NCI-H1694 (cell line): ENCODE measurements at places on chromosomes 3 and 15.
A peak's percentile ranks its signal among the peaks of the same experiment; 100 is the strongest.

DNA sequence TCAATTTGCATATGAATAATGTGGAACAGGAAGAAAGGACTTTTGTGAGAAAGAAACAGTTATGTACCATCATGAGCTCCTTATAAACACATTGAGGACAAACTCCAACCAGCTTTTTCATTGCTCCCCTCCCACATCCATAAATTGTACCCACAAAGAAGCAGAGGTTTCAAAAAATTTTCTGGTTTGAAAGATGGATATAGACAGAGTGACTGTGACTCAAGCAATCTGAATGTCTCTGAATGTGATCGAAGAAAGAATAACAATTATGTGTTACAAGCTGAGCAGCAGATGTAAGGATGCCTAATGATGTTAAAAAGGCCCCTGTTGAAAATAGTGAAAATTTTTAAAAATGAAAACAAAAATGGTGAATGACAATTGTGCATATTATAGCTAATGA is 127.4 kb downstream of the TFG start:
- DNase-seq: no peak

- DNase-seq: no peak
These were observed 29.8 kb downstream of the GNB4 start for GRCh38 chr3:179421500-179421899.

DNA sequence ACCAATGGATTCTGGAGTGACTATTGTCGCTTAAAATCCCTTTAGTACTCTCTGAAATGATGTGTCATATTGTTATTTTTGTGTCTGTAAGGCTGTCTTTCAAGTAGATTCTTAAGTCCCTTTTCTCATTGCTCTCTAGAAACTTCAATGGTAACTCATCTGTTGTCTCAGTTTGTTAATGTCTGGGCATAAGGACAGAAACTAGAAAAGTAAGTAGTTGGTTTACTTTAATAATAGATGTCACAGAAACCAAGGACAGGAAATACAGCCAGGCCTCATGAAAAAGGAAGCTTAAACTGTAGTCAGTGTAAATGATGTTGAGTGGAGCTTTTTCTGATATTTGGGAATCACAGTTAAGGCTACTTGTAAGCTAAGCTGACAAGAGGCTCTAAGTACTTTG is 730.2 kb upstream of the DPPA4 start:
- no peak for DNase-seq

DNA sequence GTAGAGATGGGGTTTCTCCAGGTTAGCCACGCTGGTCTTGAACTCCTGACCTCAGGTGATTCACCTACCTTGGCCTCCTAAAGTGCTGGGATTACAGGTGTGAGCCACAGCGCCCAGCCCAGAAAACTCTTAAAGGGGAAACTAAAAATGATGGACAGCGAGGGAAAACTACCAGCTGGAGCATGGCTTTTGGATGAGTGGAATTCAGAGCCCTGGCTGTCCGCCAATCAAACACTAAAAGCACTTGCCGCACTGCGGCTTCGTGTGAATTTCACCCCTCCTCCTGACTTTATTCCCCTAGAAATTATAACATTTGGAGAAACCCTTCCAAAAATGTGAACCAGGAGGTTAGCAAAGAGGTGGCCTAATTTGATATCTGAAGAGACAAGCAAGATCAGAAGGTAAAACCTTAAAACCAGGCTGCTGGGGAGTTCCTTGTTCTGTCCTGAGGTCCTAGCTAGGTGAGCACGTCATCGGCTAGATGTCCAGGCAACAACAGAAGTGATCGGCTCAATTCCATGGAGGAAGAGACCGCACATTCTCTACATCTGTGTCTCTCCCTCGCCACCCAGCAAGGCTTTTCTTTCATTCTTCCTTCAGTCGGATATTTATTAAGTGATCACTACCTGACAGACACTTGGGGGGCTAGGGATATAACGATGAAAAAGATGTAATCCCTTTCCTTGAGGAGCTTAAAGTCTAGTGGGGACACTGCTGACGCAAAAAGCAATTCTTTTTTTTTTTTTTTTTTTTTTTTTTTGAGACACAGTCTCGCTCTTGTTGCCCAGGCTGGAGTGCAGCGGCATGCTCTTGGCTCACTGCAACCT is 1.7 kb downstream of the TM4SF19 start:
- peak; percentile 43 for DNase-seq

GRCh38 chr3:30600572-30600971 is 5.8 kb upstream of the TGFBR2 start:
- DNase-seq: no peak

DNA sequence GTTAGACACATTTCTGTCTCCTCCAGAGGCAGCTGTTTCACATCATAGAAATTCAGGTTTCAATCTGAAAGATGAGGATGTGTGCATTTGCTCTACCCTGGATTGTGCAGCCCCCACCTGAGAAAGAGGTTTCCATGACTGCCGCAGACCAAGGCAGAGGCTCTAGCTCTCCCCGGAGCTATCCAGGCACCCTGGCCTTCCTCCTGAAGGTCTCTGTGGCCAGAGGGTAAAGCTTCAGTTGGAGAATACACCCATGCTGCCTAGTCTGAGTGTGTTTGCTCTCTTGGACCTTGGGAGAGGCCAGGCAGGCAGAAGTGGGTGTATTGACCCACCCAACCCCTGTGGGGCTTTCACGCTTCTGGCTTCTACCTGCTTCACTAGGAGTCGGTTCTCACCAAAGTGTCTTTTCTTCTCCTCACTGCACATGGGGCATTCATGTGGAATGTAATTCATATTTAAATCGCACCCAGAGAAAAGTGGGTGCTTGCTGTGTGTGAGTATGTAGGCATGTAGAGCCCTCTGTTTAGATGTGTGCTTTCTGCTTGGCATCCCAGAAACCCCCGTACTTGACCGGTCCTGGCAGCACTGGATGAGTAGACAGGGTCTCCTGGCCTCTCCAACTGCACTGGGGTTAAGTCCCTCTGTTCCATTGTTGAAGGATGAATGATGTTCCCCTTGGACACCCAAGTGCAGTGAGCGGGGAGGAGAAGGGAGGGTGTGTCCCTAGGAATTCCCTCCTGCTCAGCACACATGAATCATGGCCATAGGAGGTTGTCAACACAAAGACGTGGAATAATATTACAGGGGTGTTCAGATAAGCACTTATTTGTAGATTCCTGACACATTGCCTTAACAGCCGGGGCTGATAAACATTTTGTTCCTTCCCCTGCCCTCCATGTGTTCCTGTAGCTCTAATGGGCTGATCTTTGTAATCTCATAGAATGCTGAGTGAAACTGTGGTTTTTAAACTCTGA is 20.3 kb upstream of the RAB6B start:
- no peak for DNase-seq

DNA sequence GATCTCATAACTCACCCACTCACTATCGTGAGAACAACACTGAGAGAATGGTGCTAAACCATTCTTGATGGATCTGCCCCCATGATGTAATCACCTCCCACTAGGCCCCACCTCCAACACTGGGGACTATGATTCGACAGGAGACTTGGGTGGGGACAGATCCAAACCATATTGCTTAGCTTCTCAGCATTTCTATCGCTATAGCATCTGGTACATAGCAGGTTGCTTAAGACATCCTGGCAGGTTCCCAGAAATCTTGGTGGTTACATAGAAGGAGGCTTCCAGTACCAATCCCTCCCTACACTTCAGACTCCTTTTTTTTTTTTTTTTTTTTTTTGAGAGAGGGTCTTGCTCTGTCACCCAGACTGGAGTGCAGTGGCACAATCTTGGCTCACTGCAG is 487.8 kb downstream of the EDEM1 start:
- no peak for DNase-seq

- DNase-seq: no peak
These were observed 36.4 kb downstream of the UBP1 start for GRCh38 chr3:33403756-33404155.

DNA sequence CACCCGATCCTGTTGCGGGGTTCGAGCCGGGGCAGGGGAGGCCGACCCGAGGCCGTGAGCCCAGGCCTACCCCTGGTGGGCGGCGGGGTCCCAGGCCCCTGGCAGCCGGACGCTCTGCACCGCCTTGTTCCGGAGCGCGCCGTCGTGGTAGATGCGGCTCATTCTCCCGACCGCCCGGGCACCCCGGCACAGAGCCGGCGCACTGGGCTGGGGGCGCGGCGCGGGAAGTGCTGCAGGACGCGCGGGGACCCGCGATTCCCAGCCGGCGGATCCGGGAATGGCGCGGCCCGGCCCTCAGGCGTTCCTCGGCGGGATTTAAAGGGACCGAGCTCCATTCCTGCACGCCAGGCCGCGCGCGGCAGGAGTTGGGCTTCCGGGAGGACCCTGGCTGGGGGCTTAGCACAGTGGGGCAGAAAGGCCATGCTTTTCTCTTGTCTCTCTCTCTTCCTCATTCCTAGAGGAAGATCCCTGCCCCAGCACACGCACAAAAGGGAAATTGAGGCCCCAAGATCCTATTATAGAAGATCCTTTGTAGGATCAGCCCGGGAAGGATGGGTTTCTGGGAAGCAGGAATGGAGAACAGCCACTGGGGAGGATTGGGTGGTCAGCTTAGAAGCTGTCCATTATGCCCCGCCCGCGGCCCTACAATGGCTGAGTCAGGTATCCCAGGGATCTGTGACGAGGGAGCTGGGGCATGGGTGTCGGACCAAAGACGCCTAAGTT is at the start of gene ARPIN:
Gene ARPIN, minus strand, starts transcription at position 279 of the 723 bp plus-strand sequence. Its CDS starts 117 bp downstream, at position 162.
- DNase-seq: no peak

GRCh38 chr3:117193390-117193789 is 483.8 kb downstream of the TUSC7 start:
- DNase-seq: no peak

DNA sequence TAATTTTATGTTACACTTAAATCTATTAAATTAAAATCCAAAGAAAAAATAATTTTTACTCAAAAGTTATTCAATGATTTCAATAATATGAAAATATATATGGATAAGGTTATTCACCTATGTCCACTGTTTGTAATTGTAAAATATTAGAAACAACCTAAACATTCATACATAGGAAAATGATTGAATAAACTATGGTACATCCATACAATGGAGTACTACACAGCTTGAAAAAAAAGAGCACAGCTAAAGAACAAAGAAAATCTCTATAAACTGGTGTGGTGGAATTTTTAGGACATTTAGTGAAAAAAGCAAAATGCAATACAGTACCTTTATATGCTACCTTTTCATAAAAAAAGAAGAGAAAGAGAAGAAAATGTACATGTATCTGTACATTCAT is 52.8 kb downstream of the SHOX2 start:
- no peak for DNase-seq

- DNase-seq: no peak
These were observed 175.8 kb downstream of the FOXB1 start for GRCh38 chr15:60179786-60180391.

DNA sequence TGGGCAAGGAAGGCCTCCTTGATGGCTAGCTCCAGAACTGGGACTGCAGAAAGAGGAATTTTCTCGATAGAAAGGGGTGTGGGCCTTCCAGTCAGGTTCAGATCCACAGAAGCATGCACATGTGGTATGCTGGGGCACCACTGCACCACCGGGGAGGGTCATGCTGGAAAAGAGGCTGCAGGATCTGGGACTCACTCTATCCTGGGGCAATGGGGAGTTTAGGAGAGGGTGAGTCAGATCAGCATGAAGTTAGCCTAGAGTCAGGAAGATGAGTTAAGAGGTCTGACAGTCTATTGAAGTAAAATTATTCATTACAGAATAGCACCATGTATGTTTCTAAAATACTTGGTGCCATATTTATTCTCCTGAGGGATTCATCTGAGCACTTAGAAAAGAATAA is 130.2 kb upstream of the TOPAZ1 start:
- no peak for DNase-seq

- DNase-seq: no peak
These were observed 1.0 kb upstream of the RAB8B start for GRCh38 chr15:63188247-63188925.

DNA sequence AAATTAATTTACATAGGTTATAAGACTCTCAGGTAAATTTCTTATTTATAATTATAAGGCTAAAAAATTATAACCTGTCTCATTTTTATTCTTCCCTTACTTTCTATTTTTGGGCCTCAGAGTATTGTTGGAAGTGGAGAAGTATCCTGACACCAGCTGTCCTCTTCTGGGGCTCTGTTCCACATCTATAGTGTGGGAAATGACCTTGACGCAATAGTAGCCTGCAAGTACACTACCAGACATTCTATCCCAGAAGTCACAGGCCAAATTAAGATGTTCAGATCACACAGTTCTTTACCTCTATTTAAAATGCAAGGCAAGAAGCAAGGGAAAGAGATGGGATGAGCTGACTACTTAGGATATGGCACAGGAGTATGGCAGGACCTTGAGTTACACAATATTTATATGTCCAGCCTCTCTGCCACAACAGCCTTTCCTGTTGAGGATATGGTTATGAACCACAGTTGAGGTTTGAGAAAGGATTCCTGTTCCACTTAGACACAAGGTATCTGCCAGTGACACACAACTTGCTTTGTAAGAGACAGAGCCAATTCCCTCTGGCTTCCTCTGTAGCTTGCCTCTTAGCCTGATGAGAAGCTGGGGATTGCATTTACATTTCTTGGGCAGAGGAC is 158.0 kb upstream of the IL12A start:
- DNase-seq: no peak

DNA sequence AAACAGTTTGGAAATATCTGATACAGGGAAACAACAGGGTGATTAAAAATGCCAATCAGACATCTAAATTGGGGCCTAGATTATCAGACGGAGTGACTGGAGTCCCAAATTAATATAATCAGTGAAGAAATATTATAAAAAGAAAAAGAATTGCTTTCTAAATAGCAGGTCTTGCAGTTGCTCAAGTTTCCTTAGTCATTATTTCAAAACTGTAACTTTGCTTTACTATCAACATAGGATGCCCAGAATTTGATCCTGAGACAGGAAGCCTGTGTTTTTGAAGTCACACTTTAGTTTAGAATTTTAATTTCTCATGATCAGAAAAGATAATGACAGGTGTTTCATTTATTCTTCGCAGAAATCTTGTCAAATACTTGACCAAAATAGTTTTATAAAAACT is 105.9 kb downstream of the IL1RAP start:
- no peak for DNase-seq

DNA sequence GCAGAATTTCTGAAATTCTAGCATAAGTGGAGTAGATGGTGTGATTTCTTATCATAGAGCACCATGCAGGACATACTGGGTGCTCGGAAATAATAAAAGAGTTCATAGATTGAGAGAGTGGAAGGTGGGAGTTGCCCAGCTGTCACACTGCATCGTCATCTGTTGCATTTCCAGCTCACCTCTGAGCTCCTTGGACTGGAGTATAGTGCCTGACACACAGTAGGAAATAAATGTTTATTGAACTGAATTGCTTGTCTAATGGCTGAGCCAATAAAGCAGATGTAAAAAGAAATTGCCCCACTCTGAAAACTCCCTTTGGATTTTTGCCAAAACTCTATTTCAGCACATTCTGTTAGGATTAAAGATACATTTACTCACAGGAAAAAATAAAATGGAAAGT is 108.9 kb upstream of the UBE2E1 start:
- no peak for DNase-seq

DNA sequence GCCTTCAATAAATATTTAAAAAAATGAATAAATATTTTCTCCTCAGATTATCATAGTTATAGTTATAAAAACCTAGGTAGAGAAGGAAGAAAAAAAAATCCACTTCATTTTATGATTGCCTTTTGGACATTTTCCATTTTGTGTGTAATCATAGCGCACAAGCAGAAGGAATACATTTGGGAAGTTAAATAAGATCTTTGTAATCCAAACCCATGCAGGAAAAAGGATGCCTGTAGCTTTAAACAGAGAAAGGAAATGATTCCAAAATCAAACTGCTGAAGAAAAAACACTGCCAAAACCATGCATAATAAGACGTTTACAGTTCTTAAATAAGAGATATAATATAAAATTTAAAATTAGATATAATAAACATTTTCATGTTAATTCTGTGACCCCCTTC is 7.4 kb upstream of the CCDC54 start:
- no peak for DNase-seq
